ENCODE measurements at places on chromosomes 2 and 18.

DNA sequence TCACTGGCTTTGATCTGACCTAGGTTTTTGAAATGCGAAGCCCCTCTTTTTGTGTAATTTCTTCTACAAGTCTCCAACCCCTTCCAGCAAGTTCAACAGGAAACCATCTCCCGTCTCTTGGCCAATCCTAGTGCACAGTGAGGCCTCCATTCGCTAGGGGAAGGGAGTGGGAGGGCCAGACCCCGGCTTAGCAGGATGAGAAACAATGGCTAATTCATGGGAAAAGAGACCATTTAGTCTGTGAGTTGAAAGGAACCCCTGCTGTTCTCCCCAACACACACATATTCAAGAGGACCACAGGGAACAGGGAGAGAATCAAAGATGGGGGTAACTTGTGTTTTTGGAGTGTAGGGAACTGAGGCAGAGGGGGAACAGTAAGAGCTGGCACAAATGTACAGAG, 83.0 kb downstream of the RTN4 start:
- DNase-seq = no peak

GRCh38 chr2:230893338-230893737, 28.6 kb downstream of the ITM2C start:
- no peak for DNase-seq

DNA sequence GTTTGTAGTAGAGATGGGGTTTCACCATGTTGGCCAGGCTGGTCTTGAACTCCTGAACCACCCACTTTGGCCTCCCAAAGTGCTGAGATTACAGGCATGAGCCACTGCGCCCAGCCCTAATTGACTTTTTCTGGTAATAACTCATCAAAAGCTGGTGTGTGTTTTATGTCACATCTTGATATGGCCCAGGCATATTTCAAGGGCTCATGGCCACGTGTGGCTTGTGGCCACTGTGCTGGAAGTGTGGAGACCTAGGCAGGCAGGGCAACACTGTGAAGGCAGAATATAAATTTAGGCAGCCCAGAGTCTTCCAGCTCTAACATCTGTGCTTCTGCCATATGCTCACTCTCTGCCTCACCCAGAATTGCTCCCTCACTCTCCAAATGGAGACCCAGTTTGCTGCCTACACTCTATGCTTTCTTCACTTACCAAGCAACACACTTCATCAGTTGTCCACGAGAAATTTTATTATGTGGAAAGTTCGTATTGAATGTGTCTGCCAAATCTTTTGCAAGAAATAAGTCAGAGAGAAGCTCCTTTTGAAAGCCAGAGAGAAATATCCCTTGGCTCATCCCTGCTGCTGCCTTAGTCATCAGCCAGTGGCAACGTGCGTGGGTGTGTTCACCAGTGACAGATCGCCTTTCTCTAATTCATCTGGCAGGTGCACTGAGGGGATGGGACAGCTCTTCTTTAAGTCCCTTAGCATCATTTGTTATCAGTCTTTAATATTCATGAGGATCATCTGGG, 129.4 kb upstream of the CXCR4 start:
- no peak for DNase-seq

DNA sequence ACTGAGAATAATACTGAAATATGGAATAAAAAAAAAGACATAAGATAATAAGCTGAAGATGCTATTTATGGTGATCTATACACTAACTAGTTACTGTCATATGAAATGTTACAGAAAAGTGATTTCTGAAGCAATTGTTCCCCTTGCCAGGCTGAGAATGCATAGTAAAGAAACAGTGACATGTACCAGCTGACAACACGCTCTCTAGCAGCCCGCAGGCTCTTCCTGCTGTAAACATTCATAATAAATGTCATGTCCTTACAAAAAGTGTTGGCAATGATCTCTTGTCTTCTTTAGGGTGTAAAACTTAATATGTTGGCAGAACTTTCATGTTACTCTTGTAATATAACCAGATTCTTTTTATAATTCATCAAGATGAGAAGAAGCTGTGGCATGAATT, 1171.3 kb downstream of the DSC3 start:
- no peak for DNase-seq

DNA sequence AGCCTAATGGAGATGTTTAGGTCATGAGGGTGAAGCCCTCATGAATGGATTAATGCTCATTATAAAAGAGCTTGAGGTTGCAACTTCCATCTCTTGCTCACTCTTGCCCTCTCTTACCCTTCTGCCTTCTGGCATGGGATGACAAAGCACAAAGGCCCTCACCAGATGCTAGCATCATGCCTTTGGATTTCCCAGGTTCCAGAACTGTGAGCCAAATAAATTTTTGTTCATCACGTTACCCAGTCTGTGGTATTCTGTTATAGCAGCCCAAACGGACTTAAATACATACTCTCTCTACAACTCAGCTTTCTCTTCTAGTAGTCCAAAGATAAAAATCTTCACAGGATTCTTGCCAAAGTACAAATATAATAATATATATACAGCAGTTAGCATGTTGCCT, 75.8 kb downstream of the LNPK start:
- no peak for DNase-seq

DNA sequence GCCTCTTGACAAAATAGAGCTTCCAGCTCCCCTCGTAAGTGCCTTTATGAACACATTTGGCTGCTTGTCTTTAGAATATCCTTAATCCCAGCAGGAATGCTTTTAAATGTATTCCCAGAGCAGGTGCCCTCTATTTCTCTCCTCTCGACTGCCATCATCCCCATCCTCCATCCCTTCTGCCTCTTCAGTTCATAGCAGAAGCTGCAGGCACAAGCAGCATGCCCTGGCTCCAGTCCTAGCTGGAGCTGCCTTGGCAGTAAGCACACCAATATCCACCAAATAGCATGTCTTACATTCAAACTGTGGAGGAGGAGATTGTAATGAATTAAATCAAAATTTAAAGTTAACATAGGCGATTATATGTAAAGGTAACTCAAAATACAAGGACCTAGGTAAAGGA, 891.3 kb upstream of the SLC39A10 start:
- no peak for DNase-seq

DNA sequence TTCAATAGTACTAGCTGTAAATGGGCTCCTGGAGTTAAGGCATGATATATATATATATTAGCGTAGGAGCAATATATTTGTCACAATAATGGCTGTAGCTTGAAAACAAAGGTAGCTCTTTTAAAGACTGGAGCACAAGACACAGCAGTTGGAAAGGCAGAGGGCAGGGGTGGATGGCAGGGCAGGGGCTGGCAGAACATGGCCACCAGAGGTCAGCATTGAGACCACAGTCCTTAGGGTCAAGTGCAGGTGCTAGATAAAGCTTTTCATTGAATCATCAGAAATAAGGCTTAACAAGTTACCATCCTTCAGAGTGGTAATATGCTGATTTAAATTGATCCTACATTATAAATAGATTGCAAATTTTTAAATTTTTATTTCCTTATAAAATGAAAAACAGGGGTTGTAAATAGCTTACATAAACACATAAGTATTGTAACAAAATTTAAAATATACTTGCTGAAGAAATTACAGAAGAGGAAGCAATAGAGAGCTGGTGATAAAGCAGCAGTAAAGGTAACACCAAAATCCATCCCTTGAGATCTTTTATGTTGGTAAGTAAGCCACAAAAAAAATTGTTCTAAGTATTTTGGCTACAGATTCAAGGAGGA, 161.2 kb upstream of the PIEZO2 start:
- DNase-seq = peak; percentile 50

GRCh38 chr18:62453864-62454263, 69.0 kb upstream of the ZCCHC2 start:
- DNase-seq = no peak

- DNase-seq = no peak
Observed at GRCh38 chr2:65429786-65430602, 2.4 kb downstream of the SPRED2 start.

GRCh38 chr2:235382179-235382578, 111.7 kb upstream of the AGAP1 start:
- no peak for DNase-seq

GRCh38 chr2:216678098-216678465, 17.3 kb downstream of the IGFBP5 start:
- DNase-seq = no peak

All from erythroblast (primary cell).